ENCODE measurements at places on chromosomes 3 and 15. TPM values are rescaled to one million over a fixed set of nuclear protein-coding genes. Genes with fewer than 3 reads are reported as not detected.

DNA sequence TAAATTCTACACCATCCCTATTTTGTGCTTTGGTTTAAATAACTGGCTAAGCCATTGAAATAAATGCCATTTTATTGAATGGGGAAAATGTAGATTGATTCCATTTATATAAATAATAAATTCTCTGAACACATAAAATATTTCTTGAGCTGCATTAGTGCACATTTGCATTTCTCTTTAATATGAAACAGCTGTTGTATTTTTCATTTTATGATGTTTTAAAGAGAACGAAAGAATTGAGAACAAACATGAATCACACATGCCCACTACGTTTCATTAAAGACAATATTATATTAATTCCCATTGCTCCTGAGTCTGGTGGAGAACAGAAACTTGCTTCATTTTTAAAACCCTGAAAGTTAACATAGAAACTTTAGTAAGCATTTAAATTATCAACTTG lies 235.7 kb upstream of the CFAP20DC start:
- DNase-seq: peak; percentile 4

- DNase-seq: peak; percentile 65
Observed at GRCh38 chr3:159732172-159733111, 256.2 kb upstream of the IL12A start.

DNA sequence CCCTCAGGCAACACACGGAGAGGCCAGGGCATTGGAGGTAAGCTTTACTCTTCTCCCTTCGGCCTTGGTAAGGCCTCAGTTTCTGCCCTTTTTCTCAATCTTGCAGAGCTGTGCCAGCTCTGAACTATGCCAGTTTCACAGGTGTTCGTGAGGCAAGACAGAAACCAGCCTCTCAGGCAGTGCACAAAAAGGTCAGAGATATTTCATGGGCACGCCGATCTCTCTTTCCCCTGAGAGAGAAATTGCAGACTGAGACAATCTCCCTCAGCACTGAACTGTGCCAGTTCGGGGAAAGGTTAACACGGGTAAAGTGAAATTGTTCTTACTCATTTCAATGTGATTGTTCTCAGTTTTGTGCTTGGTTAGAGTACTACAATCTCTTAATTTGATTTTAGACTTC lies 88.5 kb downstream of the GMNC start:
- no peak for DNase-seq

GRCh38 chr15:60720493-60721256 lies 241.7 kb upstream of the ICE2 start:
- DNase-seq: no peak

GRCh38 chr3:58899159-58899952 lies 150.5 kb downstream of the CFAP20DC start:
- no peak for DNase-seq

- no peak for DNase-seq
Observed at GRCh38 chr3:143280984-143281383, 161.4 kb downstream of the CHST2 start.

- no peak for DNase-seq
Observed at GRCh38 chr3:55127565-55127964, 199.7 kb upstream of the LRTM1 start.

GRCh38 chr15:39558421-39558820 lies 22.5 kb upstream of the THBS1 start:
- no peak for DNase-seq

GRCh38 chr3:133836497-133837158 lies 31.0 kb downstream of the SRPRB start:
- DNase-seq: no peak

- no peak for DNase-seq
Observed at GRCh38 chr3:59372346-59372745, 322.5 kb upstream of the CFAP20DC start.

The RPL29 gene
- 617 TPM for total RNA-seq

The EDEM1 gene
- total RNA-seq: 47.0 TPM

The SEMA3B gene
- 23.3 TPM for total RNA-seq

The GOLGA6D gene
- not detected for total RNA-seq

The SEMA3F gene
- 0.32 TPM for total RNA-seq

The OR5K3 gene
- not detected for total RNA-seq

The INKA1 gene
- total RNA-seq: 11.0 TPM

The TTLL13 gene
- under 0.01 TPM for total RNA-seq
